ENCODE measurements at places on chromosomes 5 and 9.

DNA sequence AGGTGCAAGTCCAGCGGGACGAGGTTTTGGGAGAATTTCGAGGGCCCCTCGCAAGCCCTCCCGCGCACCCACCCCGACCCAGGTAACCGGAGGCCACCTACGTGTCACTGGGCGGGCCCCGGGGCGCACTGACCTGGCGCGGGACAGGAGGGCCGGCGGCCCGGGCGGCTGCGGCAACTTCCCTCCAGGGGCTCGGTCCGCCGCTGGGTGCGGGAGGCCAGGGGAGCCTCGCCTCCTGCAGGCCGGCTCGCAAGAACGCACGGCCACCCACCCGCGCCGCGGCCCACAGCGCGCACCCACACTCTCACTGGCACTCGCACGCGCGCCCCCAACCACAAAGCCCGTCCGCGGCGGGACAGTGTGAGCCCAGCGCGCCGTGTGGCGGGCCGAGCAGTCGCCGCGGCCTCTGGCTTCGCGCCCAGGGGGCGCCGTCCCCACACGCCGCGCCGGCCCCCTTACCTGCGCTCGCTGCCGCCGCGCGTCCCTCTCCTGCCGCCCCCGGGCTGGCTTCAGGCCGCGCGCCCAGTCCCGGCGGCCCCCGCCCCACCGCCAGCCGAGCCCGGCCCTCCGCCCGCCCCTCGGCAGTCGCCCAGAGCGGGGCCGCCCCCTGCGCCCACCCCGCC lies 451 bp downstream of the LPAR1 start:
- DNase-seq, result no peak

GRCh38 chr9:61666310-61666709 lies 476.5 kb downstream of the SPATA31A7 start:
- DNase-seq, result no peak

GRCh38 chr5:176883700-176884570 lies 15.2 kb downstream of the HK3 start:
- no peak for DNase-seq

DNA sequence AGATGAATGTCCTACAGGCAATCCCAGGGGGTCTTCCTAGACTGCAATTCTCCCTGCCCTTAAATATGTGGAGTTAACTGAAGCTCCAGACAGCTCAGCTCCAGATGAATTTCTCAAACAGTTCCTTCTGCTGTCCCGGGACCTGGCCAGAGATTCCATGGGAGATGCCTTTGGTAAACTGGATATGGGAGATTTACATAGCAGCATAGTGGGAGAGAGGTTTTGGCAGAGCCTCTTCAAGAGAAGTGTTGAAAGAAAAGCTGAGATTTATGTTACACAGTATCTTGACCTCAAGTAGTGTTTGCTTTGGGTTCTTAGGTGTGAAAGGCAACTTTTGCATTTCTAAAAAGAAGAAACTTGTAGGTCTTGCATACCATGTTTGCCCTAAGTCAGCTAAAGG lies 364.9 kb downstream of the ARRDC3 start:
- DNase-seq, result no peak

- no peak for DNase-seq
Measured at GRCh38 chr9:93523518-93524144, 52.8 kb upstream of the PHF2 start.

GRCh38 chr5:142358648-142359047 lies 33.8 kb upstream of the SPRY4 start:
- no peak for DNase-seq

DNA sequence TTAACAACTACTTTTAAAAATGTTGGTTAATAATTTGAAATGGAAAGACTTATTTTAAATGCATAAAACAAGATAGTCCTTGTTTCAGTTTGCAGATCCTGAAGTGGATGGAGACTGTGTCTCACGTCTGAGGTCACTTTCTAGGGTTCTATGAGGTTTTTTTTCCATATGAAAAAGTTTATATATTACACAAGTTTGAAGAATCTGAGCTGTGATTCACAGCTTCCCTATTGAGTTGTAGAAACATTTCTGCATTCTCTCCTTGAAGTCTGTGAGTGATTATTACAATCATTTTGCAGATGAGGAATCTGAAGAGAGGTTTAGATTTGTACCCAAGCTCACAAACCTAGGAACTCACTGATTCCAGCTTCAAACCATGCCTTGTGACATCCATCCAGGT lies 442.5 kb upstream of the KLF4 start:
- DNase-seq, result no peak

DNA sequence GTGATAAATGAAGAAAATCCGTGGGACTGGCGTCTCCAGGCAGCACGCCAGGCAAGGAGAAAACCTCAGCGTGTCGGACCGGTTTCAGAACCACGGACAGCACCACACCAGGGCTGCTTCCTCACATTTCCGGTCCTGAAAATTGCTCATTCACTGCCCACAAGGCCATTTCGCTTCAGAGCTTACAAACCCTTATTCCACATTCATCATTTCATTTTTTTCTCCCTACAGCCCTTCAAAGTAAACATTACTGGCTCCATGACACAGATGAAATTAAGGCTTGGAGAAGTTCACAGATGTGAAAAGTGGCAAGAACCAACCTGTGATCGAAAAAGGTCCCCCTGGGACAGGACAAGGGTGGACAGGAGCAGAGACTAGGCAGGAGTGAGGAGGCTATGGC lies 1.5 kb upstream of the GPRIN1 start:
- DNase-seq, result peak; percentile 28

- no peak for DNase-seq
Measured at GRCh38 chr5:154236-154635, 37.1 kb upstream of the LRRC14B start.

DNA sequence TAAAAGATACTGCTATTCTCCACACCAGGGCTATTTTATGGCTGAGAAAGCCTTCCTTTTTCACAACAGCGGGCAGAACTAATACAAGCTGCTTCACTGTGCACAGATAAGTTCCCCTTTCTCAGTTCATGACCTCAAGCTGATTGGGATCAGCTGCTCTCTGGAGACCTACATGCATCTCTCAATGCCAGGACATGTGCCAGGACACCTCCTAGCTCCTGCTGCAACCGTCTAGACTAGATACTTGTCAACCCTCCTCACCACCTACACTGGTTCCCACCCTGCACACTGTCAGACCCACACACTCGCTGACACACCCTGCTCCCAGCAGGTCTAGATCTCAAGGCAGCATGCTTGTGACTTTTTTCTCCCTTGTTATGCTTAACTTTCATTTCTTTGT lies 39.8 kb downstream of the STARD4 start:
- DNase-seq, result no peak

DNA sequence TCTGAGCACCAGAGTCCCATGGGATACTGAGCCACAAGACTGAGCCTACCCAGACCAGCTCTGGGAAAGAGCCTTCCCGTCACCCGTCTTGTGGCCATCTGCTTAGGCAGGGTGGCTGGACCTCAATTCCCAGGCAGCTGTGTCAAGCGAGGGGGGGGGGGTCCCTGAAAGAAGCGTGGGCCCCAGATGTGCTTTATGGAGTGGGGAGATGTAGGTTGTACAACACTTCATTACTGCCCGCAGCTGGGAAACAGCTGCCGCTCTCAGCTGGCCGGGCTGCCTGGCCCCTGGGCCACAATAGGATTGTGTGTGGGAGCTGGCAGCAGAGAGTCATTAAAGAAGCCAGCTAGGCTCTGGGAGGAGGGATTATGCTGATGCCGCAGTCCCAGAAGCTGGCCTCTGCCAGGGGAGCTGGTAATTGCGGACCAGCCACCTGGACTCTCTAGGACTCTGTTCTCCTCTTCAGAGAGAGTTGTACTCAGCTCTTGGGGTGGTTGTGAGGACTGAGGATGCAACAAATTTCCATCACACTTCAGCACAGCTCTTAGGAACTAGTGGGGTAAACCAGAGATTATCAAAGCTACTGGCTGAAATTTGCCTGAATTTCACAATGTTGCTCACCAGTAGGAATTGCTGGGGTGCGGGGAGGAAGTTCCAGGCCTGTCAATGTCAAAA lies 145.4 kb downstream of the GADD45G start:
- DNase-seq, result no peak

GRCh38 chr9:114259798-114260523 lies 62.9 kb upstream of the ORM1 start:
- DNase-seq, result no peak

GRCh38 chr5:98941131-98941883 lies 12.5 kb upstream of the CHD1 start:
- no peak for DNase-seq

DNA sequence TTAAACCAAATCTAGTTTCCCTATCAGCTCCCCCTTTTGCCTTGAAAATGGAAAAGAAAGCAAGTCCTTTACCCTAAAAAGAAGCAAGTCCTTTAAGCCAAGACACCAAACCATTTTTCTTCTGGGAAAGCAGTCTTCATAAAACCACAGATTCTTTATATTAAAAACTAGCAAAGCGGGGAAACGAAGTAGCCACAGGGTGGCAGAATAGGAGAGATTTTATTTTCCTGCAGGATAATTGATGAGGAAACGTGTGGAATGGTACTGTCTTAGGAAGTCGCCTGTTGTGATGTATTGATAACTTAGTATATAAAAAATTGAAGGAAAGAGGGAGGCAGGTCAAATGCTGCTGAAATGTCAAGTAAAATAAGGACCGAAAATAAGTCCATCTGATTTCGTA lies 41.1 kb downstream of the ZNF883 start:
- DNase-seq, result no peak

DNA sequence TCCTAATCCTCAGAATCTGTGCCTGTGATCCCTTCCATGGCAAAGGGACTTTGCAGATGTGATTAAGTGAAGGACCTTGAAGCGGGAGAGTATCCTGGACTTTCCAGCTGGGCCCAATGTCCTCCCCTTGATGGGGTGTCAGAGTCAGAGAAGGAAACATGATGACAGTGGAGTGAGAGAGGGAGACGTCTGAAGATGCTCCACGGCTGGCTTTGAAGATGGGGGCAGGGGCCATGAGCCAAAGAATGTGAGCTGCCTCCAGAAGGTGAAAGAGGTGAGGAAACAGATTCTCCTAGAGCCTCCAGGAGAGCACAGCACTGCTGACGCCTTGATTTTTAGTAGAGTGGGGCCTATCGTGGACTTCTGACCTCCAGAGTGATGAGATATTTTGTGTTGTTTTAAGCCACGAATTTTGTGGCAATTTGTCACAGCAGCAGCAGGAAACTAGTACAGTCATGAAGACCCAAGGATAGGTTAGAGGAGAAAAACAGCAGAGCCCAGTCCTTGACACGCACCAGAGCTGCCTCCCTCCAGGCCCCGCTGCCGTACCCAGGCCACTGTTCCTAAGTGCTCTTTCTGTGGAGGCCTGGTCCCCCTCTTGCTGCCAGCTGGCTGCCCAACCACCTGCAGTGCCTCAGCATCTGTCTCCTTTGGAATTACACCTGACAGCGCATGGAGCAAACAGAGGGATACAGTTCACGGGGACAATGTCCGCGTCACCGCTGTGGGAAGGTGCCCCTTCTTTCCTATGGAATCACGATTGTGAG lies 78.1 kb downstream of the MACROH2A1 start:
- no peak for DNase-seq

- no peak for DNase-seq
Measured at GRCh38 chr9:88477300-88477751, 57.7 kb upstream of the NXNL2 start.

- no peak for DNase-seq
Measured at GRCh38 chr9:90974016-90974415, 172.4 kb downstream of the SYK start.

DNA sequence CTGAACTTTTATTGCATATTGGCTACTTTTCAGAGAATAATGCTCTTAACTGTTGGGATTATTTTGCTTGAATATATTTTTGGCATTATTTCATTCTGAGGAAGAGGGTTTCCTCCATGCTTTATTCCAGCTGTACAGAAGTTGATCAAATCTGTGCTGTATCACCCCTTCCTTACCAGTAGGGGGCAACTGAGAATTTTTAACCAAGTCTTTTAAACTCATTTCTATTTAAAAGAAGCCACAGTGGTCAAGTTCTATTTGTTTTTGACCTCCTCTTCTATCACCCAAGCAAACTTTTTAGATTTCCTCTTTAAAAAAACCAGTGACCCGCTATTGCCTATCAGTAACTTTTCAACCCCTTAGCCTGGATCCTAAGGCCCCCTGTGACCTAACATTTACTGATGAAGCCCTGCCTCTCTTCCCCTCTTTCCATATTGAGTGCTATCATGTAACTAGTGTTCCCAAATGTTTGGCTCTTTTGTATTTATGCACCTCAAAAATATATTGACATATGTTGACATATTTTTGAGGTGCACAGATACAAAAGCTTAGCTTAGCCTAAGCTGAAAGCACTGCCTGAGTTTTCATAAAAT lies 80.6 kb downstream of the FBXO4 start:
- no peak for DNase-seq

- DNase-seq, result no peak
Measured at GRCh38 chr5:44361342-44362001, 27.7 kb downstream of the FGF10 start.

DNA sequence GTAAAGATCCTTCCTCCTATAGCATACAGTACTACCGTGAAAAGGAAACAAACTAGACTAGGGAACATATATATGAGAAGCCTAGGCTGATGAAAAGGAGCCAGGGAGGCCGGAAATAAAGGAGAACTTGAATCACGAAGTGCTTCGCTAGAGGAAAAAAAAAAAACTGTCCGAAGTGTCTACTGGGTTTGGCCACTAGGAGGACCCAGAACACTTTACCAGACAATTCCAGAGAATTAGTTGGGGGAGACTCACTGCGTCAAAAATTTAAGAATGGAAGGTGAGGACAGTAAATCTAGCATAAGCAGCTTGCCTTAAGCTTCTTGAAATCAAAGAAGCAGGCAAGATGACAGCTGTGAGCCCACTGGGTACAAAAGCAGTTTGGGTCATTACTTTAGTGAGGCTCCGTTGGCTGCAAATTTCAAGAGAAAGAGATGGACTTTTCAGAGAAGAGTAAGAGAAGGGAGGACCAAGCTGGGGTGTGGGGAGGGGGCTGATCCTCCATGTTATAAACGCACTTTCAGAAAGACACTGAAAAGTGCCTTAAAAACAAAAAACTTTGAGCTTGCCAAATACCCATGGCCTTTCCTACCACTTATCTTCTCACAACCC lies 47.4 kb downstream of the P4HA2 start:
- DNase-seq, result no peak

GRCh38 chr5:172713113-172713808 lies 57.7 kb downstream of the DUSP1 start:
- peak; percentile 60 for DNase-seq

DNA sequence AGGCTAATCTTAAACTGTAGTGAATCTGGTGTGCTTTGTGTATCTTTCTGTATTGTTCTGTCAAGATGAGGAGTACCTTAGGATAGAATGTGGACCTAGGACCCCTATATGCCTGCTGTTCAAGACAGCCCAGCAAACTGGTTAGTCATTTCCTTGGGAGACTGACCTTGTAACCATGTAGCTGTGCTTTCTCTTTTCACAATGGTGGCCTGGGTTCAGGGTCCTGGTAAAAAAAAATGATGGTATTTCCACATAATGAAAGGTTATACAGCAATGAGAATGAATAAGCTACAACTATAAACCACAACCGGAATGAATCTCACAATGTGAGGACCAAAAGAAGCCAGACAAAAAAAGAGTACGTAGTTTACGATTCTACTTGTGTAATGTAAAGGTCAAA lies 36.4 kb upstream of the F2RL1 start:
- DNase-seq, result no peak
